ENCODE measurements at places on chromosomes 5 and 9.

GRCh38 chr9:22203371-22204138, 194.4 kb upstream of the CDKN2B start:
- DNase-seq = peak; percentile 27

GRCh38 chr9:78997296-78997695, 574.5 kb upstream of the TLE4 start:
- no peak for DNase-seq

DNA sequence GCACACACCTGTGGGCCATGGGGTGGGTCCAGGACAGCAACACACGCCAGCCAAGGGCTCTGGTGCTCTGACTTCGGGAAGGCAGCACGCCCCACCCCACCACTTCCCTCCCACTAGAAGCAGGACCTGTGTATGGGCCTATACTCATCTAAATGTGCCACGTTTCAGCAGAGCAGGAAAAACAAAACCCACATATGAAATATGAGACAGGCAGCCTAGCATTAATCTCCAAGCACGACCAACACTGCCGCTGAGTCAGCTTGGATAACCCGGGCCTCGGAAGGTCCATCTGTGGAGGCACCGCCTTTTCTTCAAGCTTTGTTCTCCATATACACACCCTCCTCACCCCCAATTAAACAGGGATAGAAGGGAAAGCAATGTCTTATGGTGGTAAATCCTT, 203.1 kb downstream of the ROR2 start:
- no peak for DNase-seq

DNA sequence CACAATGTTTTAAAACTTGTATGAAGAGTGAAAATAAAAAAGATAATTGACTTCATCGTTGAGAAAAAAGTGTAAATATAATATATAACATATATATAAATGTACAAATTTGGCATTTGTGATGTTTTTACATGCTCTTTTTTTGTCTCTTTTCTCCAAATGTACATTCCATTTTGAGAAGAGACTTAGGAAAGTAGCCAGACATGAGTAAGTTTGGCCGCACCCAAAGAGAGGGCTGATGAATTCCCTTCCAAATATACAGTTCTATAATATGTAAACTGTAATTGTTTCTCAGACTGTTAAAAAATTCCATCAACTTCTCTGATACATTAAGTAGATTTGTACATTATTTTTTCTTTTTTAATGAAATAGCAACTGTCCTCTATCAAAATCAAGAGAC, 193.2 kb upstream of the MAP3K1 start:
- DNase-seq = no peak

- no peak for DNase-seq
Observed at GRCh38 chr9:85319936-85320656, 421.7 kb downstream of the AGTPBP1 start.

- DNase-seq = no peak
Observed at GRCh38 chr5:82605441-82605973, 327.4 kb upstream of the RPS23 start.

GRCh38 chr5:17042041-17042440, 106.0 kb upstream of the MYO10 start:
- DNase-seq = no peak

DNA sequence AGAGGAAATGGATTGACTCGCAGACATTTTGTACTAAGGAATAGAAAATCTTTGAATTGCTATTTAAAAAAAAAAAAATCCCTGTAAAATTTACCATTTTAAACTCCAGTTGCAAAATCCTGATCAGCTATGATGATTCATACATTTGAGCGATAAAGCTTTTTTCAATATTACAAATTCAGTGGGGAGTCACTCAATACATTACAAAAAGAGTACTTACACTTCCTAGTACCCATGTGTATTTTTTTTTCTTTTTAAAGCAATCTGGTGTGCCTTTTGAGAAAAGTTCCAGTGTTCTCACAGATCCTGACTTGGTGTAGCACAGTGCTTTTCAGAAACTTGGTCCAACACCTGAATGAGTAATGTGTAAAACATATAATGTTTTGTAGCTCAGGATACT, 54.3 kb downstream of the PIK3R1 start:
- no peak for DNase-seq

DNA sequence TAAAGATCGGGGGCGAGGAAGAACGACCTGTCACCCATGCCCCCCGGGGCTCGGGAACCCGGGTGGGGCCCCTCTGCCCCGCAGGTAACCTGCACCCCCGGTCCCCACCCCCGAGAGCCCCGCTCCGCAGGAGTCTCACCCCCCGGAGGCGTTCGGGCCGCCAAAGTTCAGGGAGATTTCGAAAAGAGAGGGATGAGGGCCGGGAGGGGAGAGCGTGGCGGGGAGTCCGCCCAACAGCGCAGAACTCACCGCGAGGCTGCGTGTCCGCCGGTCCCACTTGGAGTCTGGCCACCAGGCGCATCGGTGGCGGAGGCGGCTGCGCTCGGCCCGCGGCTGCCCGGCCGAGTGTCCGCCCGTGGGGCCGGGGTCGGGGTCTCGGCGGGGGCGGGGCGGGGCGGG, at the start of gene PHF19:
Gene PHF19, minus strand, starts transcription at position 347 of the 399 bp plus-strand sequence. CDS start 2,447 bp downstream, outside the sequence.
- peak; percentile 71 for DNase-seq

DNA sequence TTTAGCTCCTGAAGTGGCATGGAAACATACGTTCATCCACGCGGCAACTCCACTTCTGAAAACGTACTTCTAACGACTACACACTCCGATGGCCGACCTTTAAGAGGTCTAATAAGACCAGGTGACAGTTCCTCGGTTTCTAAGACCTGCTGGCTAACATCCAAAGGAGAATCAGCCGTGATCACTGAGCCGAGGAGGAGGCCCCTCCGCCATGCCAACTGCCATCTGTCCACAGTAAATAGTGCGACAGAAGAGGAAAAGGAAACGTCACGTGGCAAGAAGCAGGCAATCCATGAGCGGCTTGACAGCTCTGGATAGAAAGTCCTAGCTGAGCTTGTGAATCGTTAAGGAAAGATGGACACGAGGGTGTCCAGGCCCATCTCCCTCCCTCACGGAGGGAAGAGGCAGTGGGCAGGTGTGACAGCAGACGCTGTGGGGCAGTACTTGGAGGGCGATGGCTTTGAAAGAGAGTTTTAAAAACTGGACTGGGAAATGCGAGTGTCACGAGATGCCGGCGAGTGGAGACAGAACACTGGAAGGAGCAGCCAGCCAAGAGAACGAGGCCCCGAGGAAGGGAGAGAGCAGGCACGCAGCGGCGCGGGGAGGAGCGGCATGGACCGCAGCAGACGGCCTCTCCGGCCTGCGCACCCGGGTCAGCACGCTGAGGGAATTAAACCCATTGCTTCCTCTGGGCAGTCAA, 66.7 kb upstream of the TBC1D9B start:
- no peak for DNase-seq

GRCh38 chr9:114552706-114553105, 34.9 kb upstream of the ATP6V1G1 start:
- DNase-seq = peak; percentile 46

GRCh38 chr9:26742828-26743476, 149.7 kb downstream of the CAAP1 start:
- DNase-seq = no peak

GRCh38 chr9:34032631-34033030, 16.1 kb downstream of the UBAP2 start:
- no peak for DNase-seq

DNA sequence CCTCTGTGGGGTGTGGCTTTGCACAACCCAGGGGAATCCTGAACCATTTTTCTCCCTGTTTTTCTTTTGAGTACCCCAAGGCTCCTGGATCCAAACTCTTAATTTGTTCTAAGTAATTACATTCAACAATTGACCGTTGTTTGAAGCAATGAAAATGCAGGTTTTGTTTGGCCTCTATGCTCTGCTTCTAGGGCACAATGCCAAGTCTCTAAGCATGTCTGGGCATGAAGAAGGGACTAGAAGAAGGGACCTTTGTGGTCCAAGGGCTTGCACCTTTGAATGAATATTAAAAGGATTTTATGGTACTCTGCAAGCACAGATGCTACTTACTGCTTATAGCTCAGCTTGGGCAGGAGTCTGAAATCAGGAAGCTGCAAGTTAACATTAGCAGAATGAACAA, 6.6 kb upstream of the ENC1 start:
- DNase-seq = no peak

- DNase-seq = no peak
Observed at GRCh38 chr9:108631496-108632285, 224.1 kb downstream of the ACTL7B start.

GRCh38 chr5:60335913-60336312, 364.1 kb downstream of the DEPDC1B start:
- no peak for DNase-seq

Measured in ELR (cell line).